ENCODE measurements at places on chromosomes 7 and 10.

- no peak for DNase-seq
Observed at GRCh38 chr10:70462349-70462984, 16.1 kb upstream of the PALD1 start.

DNA sequence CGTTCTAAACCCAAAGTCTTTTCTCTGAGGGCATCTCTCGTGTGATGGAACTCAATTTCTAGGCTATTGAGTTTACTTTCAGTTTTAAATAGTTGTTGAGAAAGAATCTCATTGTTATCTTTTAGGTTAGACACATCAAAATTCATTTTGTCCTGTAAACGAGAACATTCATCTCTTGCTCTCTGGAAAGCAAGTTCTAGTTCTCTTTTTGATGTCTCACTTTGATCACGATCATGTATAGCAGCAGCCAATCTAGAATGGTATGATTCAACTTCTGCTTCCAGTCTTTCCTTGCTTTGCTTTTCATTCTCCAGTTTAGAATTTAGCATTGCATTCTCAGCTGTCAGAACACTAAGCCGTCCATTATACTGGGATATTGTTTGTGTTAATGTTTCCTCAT lies 65.1 kb downstream of the ANKRD26 start:
- no peak for DNase-seq

DNA sequence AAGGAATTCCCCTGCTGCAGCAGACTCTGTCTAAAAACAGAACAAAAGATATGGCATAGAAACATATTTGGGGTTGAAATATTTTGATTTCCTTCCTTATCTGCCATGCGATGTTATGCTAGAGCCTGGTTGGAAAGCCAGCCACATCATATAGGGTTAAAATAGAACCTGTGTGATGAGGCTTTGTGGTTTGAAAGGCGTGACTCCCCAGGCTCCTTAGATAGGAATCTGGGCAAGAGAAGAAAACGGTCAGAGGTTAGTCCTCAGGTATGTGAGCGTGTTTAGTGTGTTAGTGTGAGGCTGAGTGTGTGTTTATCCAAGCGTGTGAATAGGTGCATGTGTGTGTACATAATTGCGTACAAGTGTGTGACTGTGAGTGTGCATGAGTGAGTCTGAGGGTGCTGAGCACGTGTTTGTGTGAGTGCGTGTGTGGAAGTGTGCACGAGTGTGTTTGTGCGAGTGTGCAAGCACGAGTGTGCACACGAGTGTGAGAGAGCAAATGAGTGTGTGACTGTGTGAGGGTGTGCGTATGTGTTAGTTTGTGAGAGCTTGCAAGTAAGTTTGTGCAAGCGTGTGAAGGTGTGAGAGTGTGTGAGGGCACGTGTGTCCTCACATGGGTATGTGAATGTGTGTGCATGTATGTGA lies 79.9 kb downstream of the COL26A1 start:
- no peak for DNase-seq

DNA sequence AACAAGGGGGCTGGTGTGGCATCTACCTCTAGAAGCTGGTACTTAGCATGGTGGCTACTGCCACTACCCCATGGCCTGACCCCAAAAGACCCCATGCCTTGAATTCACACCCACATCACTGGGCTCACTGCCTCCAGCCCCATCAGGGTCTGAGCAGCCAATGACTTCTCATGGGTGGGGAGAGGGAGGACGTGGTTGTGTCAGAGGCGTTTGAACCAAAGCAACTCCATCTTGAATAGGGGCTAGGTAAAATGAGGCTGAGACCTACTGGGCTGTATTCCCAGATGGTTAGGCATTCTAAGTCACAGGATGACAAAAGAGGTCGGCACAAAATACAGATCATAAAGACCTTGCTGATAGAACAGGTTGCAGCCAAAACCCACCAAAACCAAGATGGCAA lies 15.2 kb downstream of the KCP start:
- no peak for DNase-seq

DNA sequence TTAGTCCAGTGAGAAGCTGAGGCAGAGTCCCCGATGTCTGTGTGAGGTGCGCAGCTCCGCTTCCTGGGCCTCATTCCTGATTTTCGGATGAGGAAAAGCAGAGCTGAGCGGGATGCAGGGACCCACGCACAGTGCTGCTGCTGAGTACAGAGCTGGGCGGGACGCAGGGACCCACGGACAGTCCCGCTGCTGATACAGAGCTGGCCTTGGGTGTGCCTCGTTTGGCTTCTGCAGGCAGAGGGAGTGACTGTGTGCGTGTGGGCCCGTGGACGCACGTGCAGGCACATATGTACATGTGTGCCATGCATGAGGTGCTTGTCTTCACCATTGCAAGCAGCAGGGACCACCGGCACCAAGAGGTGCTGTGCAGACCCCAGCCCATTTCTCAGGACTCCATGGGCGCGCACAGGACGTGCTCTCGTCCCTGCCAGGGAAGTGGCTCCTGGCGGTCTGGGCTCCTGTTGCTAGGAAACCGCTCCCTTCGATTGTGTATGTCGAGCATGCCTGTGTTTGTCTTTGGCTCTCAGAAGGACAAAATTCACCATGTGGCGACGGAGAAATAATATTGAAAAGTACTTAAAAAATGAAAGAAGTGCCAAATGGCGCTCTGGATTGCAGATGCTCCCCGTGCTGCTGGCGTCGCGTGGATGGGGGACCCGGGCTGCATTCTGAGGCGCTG lies 303.8 kb upstream of the MKI67 start:
- DNase-seq = no peak

- DNase-seq = no peak
Observed at GRCh38 chr7:124791426-124791825, 25.8 kb upstream of the GPR37 start.

DNA sequence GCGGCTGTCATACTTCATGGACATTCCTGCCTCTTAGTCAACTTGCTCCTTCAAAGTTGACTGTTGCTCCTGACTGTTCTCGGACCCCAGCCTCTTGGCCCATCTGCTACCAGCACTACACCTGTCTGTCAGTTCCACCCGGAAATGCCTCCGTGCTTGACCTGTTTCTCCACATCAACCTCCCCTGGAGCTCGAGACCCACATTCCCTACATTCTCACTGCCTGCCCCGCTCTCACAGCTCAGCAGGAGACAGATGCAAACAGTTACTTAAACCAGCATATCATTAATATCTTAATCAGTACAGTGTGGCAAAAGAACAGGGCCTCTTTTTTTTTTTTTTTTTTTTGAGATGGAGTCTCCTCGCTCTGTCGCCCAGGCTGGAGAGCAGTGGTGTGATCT lies 174.3 kb downstream of the NRP1 start:
- no peak for DNase-seq

DNA sequence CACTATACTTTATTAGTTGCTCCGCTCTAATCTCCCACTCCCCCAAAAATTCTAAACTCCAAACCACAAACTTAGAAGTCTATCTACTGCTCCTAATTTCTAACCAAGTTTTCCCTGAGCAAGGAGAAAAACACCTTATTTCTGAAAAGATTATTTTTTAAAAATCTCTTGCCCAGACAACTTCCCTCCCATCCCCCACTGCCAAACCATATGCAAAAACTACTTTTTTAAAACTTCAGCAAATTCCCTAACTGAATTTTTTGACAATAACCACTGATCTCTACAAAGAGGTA lies 1.9 kb downstream of the UBE2H start:
- DNase-seq = no peak

- no peak for DNase-seq
Observed at GRCh38 chr7:438361-438760, 81.3 kb downstream of the PDGFA start.

GRCh38 chr10:43231523-43232078 lies 35.3 kb downstream of the RASGEF1A start:
- no peak for DNase-seq

DNA sequence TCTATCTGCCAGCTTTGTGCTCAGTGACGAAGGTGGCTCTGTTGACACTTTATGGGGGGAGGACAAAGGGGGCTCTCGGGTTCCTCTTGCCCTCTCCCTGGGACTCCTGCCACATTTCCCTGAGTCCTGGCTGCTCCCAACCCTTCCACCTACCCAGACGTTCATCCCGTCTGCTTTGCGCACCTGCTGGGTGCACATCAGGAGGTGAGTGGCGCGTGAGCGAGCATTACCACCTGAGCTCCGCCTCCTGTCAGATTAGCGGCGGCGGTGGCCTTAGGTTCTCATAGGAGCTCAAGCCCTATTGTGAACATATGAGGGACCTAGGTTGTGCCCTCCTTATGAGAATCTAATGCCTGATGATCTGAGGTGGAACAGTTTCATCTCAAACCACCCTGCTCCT lies 137.2 kb downstream of the DYNC2I1 start:
- DNase-seq = no peak

DNA sequence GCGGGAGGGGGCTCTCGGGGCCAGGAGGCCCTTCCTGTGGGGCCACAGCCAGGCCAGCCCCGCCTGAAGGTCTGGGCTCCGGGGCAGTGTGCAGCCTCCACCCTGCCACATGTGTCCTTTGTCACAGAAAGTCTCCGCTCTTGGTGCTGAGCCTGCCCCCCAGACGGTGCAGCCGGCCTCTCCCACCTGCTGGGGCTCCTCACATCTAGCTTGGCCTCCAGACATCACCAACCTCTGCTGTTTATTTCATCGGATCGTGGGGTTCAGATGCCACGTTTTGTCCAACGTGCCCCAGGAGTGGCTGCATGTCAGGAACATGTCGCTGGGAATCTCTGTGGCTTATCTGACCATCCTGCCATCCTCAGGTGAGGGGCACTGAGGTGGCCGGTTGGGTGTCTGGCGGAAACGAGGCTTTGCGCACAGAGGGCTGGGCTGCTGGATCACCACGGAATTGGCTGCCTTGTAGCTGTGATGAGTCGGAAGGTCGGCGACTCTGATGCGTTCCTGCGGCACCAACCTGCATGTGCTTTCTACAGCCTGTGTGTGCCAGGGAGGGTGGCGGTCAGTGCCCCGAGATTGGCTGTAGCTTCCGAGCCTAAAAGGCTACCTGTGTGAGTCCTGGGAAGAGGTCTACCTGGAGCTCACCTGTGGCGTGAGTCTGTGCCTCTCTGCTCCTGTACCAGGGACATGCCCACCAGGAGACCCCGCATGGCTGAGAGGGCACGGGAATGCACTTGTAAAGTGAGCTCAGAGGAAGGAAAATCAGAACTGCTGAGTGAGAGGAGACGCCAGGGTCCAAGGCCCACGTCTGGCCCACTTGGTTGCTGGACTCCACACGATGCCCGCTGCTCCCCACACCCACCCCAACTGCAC lies 316.4 kb downstream of the DNAJB6 start:
- DNase-seq = no peak

GRCh38 chr7:24127930-24128329 lies 156.1 kb upstream of the NPY start:
- no peak for DNase-seq

DNA sequence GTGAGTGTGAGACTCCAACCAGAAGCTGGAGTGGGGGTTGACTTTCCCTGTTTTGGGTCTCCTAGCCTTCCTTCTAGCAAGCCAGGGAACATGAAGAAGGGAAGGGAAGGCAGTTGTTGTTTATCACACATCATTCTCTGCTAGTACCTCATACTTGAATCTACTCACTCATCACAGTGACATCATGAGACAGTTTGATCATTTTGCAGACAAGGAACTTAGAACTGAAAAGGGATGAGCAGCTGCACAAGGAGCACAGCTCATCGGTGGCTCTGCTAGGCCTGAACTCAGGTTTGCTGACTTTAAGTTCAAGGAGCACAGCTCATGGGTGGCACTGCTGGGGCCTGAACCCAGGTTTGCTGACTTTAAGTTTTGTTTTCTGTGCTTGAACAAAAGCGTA lies 19.2 kb downstream of the PRXL2A start:
- no peak for DNase-seq

DNA sequence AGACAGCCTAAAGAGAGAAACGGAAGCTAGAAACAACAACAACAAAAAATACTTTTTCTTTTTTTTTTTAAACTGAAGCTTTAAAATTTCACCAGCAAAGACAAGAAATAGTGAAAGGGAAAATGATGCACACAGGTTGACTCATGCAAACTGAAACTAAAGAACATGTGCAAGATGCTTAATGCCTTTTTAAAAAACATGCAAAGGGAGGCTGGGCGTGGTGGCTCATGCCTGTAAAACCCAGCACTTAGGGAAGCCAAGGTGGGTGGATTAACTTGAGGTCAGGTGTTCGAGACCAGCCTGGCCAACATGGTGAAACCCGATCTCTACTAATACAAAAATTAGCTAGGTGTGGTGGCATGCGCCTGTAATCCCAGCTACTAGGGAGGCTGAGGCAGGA lies 15.1 kb upstream of the CUBN start:
- DNase-seq = no peak

DNA sequence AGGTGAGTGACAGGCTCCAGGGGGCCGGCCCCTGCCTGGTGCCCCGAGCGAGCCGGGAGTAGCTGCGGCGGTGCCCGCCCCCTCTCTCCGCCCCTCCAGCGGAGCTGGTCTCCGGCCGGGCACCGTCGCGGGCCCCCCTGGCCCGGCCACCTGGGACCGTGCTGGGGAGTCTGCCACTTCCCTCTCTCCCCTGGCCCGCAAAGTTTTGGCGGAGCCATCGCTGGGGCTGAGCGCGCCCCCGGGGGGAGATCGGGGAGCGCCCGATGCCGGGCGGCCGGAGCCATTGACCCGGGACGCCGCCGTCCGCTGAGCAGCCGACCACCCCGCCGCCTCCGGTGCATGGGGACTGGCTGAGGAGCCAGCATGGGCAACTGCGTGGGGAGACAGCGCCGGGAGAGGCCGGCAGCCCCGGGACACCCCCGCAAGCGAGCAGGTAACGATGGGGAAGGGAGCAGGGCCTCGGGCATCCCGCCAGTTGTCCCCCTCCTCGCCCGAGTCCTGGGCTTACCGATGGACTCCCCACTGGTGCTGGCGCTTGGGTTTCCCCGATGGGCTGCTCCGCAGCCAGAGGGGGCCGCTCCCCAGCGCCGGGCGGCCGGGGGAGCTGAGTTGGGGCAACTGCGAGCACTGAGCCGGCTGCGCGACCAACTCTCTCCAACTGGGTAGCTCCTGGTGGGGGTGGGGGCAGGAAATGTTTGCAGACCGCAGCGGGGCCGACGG lies at the start of gene UBTD1:
TSS of gene UBTD1 (plus strand) at position 84 of the 720 bp plus-strand sequence. CDS start at position 364, 280 bp downstream.
- DNase-seq = no peak

GRCh38 chr7:140534743-140535142 lies 55.4 kb upstream of the MKRN1 start:
- no peak for DNase-seq

DNA sequence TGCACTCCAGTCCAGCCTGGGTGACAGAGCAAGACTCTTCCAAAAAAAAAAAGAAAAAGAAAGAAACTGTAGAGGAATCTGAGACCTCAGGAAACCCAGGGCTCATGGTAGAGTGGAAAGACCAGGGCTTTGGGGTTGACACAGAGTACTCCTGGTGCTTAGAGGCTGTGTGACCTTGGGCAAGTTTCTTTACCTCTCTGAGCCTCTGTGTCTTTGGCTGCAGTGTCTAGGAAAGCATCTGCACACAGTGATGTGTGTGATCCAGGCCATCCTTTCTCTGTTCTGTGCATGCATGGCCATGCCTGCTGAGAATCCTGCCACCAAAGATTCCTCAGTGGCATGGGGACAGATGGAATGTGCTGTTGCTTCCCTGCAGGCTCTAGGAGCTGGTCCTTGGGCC lies 71.7 kb upstream of the GTF2I start:
- no peak for DNase-seq

DNA sequence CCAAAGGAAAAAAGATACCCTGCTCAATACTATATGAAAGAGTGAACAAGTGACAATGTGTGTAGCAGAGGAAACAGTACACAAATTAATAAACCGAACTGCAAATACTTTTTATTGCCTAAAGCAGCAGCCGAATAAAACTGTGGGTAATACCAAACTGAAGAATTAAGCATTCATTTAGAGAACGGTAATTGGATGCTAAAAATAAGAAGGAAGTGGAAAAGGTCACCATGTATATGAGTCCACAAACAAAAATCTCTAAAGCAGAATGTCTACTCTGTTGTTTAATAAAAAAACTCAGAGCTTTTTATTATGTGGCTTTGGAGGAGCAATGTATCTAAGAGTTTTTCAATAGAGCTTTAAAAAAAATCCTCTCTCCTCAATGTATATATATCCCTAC lies 87.9 kb downstream of the ETV1 start:
- DNase-seq = no peak

GRCh38 chr10:122254831-122255230 lies 16.3 kb upstream of the BTBD16 start:
- no peak for DNase-seq

Data from GM13977 (cell line).